AG09309 (cell line): ENCODE measurements at places on chromosomes 6 and 20.
A peak's percentile ranks its signal among the peaks of the same experiment; 100 is the strongest.

DNA sequence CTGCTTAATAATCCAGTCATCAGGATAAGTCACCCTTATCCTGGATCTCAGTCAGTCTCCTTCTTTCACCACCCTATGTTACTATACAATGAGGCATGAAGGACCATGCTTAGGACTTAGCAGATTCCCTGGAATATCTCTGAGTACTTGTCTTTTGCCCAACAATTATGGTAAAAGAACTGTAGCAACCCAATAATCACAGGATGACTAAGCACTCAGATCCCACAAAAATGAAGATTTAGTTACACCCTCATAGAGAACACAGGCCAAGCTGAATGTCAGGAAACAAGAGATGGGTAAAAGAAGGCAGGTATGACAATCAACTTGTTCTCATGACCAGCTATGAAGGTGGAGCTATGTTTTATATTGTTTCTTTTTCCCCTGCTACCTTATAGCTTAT lies 91.4 kb downstream of the EDN1 start:
- no peak for DNase-seq

GRCh38 chr20:4916971-4917881 lies 84.1 kb downstream of the SLC23A2 start:
- no peak for DNase-seq

- DNase-seq: no peak
Observed at GRCh38 chr20:61263084-61263695, 11.1 kb downstream of the CDH4 start.

GRCh38 chr20:60262967-60263603 lies 304.9 kb downstream of the CDH26 start:
- DNase-seq: no peak

GRCh38 chr6:139474145-139475108 lies 100.0 kb upstream of the CITED2 start:
- DNase-seq: no peak

- DNase-seq: no peak
Observed at GRCh38 chr6:148573922-148574321, 172.9 kb upstream of the UST start.

GRCh38 chr6:106097411-106098231 lies 11.5 kb downstream of the PRDM1 start:
- peak; percentile 60 for DNase-seq

DNA sequence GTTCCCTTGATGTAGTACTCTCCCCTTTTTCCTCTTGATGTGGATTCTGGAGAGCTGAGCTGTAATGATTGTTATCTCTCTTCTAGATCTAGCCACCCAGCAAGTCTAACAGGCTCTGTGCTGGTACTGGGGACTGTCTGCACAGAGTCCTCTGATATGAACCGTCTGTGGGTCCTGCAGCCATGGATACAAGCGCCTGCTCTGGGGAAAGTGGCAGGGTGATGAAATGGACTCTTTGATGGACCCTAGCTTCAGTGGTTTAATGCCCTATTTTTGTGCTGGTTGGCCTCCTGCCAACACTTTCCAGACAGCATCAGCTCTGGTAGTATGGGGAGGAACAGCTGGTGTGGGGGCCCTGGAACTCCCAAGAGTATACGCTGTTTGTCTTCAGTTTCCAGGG lies 216.3 kb downstream of the ADGRG6 start:
- DNase-seq: no peak

GRCh38 chr20:20207872-20208271 lies 155.5 kb downstream of the CFAP61 start:
- no peak for DNase-seq

GRCh38 chr6:34341481-34341971 lies 50.9 kb downstream of the NUDT3 start:
- DNase-seq: no peak
